ENCODE measurements at places on chromosomes 12 and 14. TPM values are rescaled to one million over a fixed set of nuclear protein-coding genes. Genes with fewer than 3 reads are reported as not detected.

DNA sequence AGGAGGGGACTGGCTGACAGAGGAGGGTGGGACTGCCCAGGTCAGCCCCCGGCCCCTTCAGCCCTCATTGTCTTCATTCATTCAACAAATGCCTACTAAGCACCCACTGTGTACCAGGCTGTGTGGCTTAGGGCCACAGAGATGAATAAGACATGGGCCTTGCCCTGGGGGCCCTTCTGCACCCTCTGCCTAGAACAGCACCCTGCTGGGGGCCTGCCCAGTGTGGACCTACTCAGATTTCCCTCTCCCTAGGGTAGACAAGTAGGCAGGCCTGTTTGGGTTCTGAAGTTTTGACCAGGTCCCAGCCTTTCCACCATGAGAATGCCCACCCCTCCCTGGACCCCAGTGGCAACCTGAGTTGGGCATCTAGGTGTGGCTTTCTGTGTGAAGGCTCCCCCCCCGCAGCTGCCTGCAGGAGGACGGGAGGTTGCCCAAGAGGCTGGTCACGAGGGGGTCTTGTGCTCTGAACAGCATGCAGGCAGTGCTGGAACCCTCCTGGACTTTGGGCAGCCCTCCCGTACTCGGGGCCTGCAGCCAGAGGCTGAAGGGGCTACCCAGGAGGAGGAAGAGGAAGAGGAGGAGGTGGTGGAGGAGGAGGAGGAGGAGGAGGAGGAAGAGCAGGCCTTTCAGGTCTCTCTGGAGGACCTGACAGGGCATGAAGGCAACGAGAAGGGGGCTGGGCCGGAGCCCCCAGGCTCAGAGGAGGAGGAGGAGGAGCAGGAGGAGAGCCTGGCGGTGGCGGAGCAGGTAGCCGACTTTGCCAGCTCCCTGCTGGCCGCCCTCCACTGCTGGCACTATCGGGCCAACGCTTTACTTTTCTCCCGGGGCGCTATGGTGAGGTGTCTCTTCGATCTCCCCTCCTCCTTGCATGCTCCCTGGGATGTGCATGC lies 33.4 kb downstream of the PLEKHG3 start:
- no peak for DNase-seq

DNA sequence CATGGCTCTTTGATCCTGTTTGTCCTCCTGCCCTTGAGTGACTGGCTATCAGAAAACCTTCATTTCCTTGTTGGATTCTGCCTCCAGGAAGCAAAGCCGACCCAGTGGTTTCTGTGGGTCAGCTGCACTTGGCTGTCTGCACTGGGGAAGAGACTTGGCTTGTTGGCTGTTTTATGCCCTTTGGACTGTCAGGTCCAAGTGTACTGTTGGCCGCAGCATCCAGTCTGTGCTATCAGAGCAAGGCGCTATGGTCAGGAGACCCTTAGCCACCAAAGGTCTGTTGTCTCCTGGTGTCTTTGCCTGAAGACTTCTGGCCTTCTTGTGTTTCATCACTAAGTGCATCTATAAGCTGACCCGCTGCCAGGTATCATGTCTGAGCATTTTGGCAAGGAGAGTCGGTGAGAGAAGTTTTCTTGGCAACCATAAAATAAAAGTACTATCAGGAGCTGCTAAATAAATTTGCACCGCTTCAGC lies 177.4 kb upstream of the HIF1A start:
- peak; percentile 59 for DNase-seq

DNA sequence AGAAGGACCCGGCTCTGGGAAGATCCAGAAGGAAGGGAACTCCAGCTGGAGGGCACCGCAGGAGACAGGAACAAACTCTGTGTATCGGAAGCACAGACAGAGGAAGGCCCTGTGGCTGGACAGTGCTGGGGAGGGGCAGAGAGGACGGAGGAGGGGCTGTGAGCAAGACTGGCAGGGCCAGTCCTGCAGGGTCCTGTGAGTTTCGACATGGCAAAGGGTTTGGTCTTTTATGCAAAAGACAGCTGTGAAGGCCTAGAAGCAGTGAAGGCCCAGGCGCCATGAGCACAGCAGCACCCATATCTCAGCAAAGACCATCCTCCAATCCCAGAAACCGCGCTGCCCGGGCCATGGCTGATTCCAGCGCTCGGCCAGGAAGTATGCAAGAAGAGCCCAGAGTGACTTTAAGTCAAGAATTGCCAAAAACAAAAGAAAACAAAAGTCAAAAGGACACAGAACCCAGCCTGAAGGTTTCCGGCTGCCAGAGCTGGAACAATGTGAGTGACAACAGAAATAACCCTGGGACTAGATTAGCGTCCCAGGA lies 126.5 kb downstream of the NCOR2 start:
- no peak for DNase-seq

DNA sequence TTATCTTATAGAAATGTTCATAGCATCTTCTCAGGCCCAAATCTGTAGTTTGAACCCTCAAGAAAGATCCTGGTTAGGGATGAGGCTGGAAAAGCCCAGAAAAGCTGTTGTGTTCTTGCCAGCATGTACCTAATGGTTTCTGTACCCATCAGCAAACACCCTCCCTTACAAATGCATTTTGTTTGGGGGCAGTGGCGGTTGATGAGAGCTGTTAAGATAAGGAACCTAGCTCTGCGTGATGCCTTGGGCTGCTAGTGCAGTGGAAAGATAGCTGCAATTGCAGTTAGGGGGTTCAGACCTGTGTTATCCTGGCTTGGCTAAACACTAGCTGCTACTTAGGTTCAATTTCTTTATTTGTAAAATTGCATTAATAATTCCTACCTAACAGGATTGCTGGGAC lies 3.6 kb downstream of the TPH2 start:
- no peak for DNase-seq

GRCh38 chr12:47870175-47870781 lies 34.5 kb downstream of the VDR start:
- peak; percentile 33 for DNase-seq

DNA sequence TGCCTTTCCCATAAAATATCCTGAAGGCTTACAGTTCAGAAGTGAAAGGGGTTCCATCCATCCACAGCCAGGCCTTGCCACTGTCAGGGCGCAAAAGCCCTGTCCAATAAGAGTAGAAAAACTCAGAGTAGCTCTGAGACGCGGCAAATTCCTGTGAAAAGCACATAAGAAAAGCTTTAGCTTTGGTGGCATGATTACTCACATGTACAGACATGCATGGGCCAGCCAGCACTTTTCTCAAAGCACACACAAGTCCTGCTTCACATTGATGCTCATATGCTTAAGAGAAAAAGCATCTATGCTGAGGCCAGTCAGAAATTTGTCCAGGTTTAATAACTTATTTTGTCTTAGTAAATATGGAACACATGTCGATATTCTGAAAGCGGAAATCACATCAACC lies 25.5 kb downstream of the CLEC1A start:
- DNase-seq = no peak

- DNase-seq = peak; percentile 88
These were observed 189.7 kb downstream of the ETV6 start for GRCh38 chr12:11839091-11839641.

- no peak for DNase-seq
These were observed 570.6 kb downstream of the BCL11B start for GRCh38 chr14:98701377-98701776.

DNA sequence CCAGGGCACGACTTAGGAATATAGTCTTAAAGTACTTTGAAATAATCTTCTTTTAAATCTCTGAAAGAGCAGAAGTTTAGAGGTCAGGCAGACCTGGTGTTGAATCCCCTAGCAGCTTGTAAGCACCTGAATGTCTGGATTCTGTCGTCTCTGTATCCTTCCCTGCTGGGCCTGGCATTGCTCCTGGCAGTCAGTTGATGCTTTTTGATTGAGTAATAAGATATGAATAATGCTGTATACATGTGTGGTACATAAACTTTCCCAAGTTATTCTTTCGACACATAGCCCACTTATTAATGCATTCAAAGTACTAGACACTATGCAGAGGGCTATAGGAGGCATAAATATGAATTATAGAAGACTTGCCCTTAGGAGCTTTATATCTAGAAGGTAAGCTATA lies 31.4 kb downstream of the EVL start:
- no peak for DNase-seq

DNA sequence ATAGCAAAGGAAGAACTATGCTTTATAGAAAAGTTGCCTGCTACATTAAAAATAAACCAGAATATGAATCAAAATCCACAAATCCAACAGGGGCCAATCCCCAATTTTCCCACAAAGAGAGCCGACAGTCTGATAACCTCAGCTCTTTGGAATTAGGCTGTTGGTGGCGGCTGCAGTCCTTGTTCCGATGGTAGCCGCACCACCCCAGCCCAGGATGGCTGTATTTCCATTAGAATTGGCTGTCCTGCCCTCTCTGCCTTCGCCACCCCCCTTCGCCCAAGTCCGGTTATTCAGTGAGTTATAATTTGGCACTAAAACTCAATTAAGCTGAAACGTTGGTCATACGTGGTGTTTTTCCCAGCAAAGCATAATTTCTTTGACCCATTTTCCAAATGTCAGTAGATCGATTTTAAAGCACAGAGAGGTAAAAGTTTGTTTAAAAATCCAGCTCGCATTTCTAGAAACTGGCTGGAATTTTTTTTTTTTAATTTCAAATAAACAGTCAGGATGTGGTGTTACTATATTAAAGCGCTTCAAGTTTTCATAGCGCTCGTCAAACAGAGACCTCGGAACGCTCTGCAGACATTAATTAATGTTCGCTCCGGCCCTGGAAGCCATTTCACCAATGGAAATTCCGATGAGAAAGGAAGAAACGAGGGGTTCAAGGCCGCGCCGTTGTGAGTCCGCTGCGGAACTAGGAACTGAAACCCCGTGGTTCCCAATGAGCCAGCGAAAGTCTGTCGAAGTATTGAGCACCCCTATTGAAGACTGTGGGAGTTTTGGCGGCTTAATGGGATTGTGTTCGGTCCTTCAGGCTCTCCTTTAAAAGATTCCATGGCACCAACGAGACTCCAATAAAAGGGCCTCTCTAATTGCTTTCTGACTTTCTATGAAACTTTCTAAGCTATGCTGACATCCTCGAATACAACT lies 104.8 kb upstream of the DIO3 start:
- DNase-seq = no peak

GRCh38 chr14:74947353-74948227 lies 7.8 kb downstream of the PGF start:
- DNase-seq = no peak

GRCh38 chr12:132946246-132946820 lies 9.8 kb downstream of the ZNF605 start:
- DNase-seq = no peak

DNA sequence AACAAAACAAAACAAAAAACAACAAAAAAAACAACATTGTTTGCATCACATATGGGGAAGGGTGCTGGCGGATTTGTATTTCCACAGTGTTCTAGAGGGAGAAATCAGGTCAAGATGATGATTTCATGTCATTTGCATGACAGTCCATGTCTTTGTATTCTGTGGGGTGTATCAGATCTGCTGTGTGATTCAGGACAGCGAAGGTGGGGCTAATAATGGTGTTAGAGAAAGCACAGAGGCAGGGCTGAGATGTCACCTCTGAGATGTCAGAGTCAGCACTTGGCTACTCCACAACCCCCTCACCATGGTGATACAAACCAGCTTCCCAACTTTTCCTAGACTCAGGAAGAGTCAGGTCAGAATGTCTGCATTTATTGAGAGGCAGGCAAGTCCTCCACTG lies 543.2 kb downstream of the BCL11B start:
- DNase-seq = no peak

- DNase-seq = no peak
These were observed 555.2 kb downstream of the DIO2 start for GRCh38 chr14:79656056-79656455.

- DNase-seq = peak; percentile 85
These were observed 128.6 kb downstream of the CRADD start for GRCh38 chr12:93805736-93806141.

- no peak for DNase-seq
These were observed 12.2 kb downstream of the TBX3 start for GRCh38 chr12:114671443-114672411.

DNA sequence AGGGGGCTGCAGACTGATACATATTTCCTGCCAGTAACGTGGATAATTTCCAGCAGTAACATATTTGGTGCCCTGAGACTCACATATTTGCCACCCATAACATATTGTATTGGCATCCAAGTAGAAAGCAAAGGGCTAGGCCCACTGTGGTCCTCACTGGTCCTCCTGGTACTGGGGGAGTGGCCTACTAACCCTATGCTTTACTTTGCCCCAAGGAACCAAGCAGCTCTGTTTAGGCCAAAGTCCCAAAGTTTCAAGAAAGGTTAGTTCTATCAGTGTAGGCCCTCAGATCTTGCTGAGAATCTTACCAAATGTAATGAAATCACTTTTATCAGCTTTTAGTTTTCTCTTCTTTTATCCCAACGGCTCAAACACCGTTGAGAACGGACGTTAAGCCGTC lies 35.4 kb upstream of the NAP1L1 start:
- DNase-seq = no peak

GRCh38 chr12:41032386-41032785 lies 155.7 kb upstream of the PDZRN4 start:
- DNase-seq = no peak

- DNase-seq = no peak
These were observed 74.9 kb downstream of the DPF3 start for GRCh38 chr14:72818998-72819397.

- no peak for DNase-seq
These were observed 33.8 kb downstream of the ZFYVE21 start for GRCh38 chr14:103749452-103749851.

GRCh38 chr12:76031081-76031413 lies 529 bp downstream of the PHLDA1 start:
- no peak for DNase-seq

- no peak for DNase-seq
These were observed 10.5 kb downstream of the TCL1B start for GRCh38 chr14:95696741-95697140.

- DNase-seq = no peak
These were observed 9.3 kb upstream of the TAS2R46 start for GRCh38 chr12:11071414-11071813.

GRCh38 chr14:29851397-29851796 lies 76.2 kb downstream of the PRKD1 start:
- DNase-seq = no peak

DNA sequence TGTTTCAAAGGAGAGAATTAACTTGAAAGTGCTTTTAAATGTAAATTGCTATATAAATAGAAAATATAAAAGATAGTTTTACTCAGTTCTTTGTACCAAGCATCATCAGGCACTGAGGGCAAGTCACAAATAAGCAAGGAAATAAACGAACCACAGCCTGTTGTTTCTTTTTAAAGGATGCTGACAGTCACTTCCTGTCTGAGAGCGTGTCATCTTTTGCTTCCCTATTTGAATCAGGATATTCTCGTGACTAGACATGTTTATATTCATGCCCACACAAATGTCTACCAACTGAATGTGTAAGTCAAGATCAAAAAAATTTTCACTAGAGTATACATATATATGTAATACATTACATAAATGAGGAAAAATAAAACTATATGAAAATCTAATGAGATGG lies 31.4 kb upstream of the SLC2A13 start:
- DNase-seq = no peak

GRCh38 chr12:51011955-51012354 lies 14.2 kb downstream of the SLC11A2 start:
- DNase-seq = peak; percentile 72

The LRTM2 gene
- not detected for total RNA-seq

The GUCY2C gene
- total RNA-seq = not detected

The CIROP gene
- total RNA-seq = not detected

The IL26 gene
- total RNA-seq = not detected

The PRH2 gene
- total RNA-seq = not detected

The ADCY4 gene
- total RNA-seq = 0.40 TPM

The TMEM132C gene
- not detected for total RNA-seq

The TAS2R9 gene
- 0.35 TPM for total RNA-seq

The ATXN7L3B gene
- 33.9 TPM for total RNA-seq

The VWF gene
- total RNA-seq = 3.0 TPM

The COX8C gene
- not detected for total RNA-seq

The RPL10L gene
- not detected for total RNA-seq

The IQSEC3 gene
- total RNA-seq = 0.10 TPM

The SLC10A1 gene
- total RNA-seq = not detected

The PPP4R4 gene
- 3.3 TPM for total RNA-seq

All from renal cortical epithelial cell (primary cell).